ENCODE measurements at places on chromosomes 5 and 9.

DNA sequence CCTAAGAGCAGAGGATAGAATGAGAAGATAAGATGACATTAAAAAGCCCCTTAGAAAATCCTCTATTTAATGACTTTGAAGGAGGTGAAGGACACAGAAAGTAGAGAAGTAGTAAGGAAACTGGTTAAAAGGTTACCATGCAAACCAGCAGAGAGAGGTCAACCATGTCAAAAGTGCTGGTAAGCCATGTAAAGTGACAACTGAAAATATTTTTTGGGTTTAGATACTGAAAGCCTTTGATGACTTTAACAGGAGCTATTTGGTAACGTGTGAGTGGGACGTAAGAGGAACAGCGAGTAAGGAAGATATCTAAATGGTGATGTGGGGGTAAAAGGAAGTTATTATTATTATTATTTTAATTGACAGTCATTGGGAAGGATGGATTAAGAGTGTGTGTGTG lies 56.9 kb downstream of the MACIR start:
- no peak for DNase-seq

GRCh38 chr9:33437205-33437604 lies 10.2 kb downstream of the AQP3 start:
- DNase-seq: no peak

DNA sequence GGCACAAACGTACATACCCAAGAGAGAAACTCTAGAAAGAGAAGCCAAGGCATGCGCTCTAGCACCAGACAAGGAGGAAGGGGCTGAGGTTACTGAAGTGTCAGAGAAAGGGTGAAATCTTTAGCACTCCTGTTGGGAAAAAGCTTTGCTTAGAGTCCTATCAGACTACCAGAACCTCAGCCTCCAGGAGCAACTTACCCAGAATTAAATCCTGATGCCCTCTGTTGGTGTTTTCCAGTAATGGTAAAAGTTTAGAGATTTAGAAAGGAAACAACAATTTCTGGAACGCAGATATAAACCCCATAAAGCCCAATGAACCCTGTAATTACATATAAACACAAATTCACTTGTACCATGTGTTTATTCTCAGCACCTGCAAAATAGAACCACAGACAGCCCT lies 33.2 kb upstream of the ASTN2 start:
- DNase-seq: no peak

DNA sequence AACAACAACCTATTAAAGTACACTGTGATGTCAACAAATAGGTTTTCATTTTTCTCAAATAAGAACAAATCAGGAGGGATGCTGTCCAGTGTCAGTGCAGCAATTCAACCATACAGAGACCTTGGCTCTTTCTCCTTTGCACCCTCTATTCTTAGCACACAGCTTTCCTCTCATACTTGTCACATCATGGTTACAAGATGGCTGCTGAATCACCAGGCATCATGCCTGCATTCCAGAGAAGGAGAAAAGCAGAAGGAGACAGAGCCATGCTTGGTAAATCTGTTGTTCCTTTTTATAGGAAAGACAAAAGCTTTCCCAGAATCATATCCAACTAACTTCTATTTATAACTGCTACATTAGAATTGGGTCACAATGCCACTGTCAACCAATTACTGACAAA lies 124.7 kb upstream of the VLDLR start:
- DNase-seq: no peak

DNA sequence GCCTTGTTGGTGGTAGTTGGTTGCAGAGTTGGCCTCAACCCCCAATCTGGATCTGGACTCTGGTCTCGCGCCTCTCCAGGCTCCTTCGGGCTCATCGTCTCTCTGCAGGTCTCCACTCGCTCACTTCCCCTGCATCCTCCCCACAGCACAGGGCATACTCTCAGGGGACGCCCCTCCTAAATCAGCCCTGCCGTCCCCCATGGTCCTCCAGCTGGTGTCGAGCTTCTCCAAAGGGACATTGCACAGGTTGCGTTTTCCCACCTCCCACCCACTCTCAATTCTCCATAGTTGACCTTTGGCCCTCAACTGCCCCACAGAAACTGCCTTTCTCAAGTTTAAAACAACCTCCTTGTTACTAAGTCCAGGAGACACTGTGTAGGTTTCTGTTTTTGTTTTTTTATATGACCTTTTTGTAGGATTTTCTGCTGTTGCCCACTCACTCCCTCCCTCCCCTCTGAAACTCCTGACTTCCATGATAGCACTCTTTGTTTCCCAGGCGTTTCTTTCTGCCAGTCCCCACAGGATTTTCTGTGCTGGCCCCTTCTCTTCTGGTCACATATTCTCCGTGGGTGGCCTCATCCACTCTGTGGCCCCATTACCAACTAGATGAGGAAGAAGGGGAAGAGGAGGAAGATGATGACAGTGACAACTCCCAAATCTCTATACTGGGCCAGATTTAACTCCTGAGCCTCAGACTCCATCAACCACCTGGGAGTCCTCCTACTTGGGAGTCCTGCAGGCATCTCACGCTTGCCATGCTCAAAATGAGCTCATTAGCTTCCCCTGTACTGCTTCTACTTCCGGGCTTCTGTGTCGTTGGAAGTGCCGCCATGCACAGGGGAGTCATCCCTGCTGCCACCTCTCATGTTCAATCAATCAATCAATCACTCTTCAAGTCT lies 50.3 kb downstream of the ALG2 start:
- no peak for DNase-seq

GRCh38 chr5:107456281-107456715 lies 214.4 kb downstream of the EFNA5 start:
- DNase-seq: no peak

DNA sequence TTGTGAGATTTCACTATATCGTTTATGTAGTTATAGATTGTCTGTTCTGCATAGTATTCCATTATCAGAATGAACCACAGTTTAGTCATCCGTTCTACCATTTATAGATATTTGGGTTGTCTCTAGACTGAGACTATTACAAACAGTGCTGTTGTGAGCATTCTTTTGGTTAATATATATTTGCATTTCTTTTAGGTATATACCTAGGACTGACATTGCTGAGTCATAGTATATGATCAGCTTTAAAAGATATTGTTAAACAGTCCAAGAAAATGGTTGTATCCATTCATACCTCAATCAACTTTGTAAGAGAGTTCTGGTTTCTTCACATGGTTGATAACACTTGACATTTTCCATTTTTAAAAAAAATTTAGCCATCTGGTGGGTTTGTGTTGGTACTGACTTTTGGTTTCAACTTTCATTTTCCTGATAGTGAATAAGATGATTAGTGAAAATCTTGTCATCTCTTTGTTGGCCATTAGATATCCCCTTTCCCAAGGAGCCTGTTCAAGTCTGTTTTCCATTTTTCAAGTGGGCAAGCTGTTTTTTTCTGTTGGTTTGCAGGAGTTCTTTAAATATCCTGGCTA lies 22.9 kb upstream of the ADAM19 start:
- DNase-seq: no peak
